ENCODE measurements at places on chromosomes 2 and 18.

- no peak for DNase-seq
Measured at GRCh38 chr2:106094131-106094841, 99.8 kb downstream of the UXS1 start.

DNA sequence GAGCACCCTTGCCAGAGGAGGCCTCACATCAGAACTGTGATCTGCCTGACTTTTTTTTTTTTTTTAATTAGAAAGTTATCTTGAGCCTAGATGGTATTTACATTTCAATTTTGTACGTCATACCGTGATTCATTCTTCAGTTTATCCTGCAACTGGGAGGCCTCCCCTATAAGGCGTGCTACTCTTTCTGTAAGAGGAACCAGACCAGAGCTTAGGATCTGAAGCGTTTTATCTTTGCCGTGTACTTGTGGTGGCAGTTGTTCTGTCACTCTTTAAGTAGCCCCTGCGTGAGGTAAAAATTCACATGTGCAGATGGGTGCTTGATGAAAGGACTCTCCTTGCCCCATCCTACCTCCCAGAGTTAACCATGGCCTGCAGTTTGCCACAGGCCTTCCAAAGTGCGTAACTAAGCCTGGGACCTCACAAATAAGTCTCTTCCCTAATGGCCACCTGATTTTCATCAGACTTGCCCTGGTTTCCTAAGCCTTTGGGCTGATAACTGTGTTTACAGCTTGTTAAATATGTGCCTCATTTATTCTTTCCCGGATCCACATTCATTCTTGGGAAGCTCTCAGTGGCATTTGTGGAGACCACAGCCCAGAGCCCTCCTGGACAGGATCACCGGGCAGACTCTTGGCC, 96.0 kb downstream of the MTCL1 start:
- DNase-seq: peak; percentile 54

GRCh38 chr2:236823963-236824362, 254.3 kb downstream of the ACKR3 start:
- no peak for DNase-seq

- DNase-seq: no peak
Measured at GRCh38 chr2:121777699-121778058, 22.2 kb downstream of the TSN start.

DNA sequence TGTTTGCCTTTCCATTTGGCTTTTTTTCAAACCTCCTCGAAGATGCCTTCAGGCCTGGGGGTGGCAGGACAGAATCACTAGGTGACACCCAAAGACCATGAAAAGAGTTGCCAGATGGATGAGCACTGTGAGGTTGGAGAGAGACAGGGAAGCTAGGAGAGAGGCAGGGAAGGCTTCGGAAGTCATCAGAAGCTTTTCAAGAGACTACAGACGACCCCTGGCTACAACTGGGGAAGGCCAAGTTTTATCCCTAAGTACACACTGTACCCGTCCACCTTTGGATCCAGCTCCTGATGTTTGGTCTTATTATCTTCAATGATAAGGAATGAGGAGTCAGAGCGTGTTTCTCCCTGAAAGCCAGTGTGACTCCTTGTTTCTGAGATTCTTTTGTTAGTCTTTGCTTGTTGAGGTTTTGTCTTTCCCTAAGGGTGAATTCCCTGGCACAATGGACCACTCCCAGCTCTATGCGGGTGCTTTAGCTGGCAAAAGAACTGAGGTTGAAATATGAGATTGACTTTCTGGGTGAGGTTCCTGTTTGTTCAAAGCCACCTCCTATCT, 33.4 kb upstream of the SLC9A2 start:
- DNase-seq: no peak

DNA sequence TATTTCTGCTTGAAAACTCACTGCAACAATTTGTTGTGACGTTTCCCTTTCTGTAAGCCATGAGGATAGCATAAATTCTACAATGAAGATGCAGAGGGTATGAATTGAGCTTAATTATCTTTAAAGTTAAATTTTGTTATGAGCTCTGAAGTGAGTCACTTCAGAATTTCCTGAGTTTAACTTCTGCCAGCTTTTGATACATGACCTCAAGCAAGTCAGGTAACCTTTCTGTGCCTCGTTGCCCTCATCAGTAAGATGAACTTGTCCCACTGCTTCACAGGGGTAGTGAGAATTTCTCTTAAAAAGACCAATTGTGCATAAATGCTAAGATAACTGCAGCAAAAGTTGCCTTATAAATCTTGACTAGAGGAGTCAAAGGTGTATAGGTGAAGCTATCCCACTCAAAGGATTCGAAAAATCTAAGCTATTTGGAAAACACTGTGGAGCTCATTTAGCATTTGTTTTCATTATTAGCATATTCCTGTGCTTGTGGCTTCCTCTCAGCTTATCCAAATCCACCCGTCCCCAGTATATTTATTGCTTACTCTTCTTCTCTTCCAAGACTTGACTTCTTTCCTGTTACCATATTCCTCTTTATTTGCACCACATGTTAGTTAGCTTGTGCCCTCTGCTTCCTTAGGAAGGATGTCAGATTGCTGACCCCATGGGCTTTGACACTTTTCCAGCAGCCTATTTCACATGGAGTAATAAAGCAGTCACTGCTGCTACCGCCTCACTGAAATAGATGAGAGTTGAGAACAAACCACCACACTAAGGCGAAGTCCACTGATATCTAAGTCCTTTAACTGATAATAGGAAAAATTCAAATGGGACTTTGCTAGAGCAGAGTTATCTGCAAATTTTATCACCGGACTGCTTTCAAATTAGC, 428.6 kb downstream of the ERBB4 start:
- no peak for DNase-seq

DNA sequence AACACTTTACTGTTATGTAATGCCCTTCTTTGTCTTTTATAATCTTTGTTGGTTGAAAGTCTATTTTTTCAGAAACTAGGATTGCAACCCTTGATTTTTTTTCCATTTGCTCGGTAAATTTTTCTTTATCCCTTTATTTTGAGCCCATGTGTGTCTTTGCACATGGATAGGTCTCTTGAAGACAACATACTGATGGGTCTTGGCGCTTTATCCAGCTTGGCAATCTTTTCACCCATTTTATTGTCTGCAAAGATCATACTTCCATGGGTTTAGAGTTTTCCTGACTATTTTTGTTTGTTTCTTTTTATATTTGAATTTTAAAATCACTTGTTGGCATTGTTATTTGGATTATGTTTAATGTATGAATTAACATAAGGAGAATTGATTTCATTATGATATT, 27.0 kb downstream of the ACOXL start:
- DNase-seq: no peak

DNA sequence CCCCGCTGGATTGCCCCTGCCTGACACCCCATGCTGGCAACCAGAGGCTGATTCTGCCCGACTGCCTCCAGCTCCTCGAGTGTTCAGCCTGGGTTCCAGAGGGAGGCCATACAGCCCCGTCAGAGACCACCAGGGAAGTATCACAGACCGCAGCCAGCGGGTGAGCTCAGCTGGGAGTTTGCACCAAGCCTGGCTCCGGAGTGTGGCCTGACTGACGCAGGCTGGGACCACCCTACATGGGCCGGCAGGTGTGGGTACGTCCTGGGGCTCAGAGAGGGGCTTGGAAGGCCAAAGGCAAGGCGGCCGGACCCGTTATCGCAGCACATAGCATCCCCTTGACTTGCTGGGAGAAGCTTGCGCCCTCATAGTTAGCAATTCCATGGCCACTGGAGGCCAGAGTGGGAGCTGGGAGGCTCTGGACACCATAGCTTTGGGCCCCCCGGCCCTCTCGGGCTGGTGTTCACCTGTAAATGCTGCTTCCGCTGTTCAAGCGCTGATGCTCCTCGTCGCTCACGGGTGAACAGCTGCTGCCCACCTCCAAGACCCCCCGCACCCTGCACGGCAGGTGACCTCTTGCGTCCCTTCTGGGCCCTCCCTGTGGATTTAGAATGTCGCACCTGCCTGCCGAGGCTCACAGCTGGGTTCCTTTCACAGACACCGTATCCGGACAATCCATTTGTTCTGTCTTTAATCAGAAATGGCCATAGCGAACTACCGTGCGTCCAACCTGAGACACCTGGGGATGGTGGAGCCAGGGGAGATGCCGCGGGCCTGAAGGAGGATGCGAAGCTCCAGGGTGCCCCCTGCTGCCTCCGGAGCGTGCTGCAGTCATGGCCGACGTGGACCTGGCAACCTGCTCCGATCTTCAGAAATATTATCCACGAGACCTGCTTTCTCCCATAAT, 31.2 kb upstream of the SLC66A3 start:
- DNase-seq: peak; percentile 86

- no peak for DNase-seq
Measured at GRCh38 chr2:21543630-21544029, 419.9 kb downstream of the TDRD15 start.

GRCh38 chr2:177245010-177245422, 19.5 kb downstream of the NFE2L2 start:
- DNase-seq: peak; percentile 70

GRCh38 chr18:62979176-62979575, 263.8 kb downstream of the PHLPP1 start:
- DNase-seq: peak; percentile 24

- peak; percentile 25 for DNase-seq
Measured at GRCh38 chr2:197828464-197829135, 24.2 kb downstream of the PLCL1 start.

DNA sequence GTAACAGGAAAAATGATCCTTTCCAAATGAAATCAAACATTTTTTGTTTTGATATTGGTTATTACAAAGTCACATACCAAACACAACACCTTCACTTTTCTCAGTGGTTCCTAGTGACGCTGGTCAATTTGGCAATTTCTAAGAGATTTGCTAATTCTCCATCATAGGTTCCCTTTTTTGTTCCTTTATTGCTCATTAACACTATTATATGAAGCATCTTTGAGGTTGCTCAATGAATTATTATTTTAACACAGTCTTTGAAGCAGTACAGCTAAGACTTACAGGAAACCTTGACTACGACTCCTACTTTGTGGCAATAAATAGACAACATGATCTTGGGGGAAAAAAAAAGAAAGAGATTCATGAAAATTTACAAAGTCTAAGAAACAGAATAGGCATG, 152.2 kb upstream of the VRK2 start:
- DNase-seq: no peak

DNA sequence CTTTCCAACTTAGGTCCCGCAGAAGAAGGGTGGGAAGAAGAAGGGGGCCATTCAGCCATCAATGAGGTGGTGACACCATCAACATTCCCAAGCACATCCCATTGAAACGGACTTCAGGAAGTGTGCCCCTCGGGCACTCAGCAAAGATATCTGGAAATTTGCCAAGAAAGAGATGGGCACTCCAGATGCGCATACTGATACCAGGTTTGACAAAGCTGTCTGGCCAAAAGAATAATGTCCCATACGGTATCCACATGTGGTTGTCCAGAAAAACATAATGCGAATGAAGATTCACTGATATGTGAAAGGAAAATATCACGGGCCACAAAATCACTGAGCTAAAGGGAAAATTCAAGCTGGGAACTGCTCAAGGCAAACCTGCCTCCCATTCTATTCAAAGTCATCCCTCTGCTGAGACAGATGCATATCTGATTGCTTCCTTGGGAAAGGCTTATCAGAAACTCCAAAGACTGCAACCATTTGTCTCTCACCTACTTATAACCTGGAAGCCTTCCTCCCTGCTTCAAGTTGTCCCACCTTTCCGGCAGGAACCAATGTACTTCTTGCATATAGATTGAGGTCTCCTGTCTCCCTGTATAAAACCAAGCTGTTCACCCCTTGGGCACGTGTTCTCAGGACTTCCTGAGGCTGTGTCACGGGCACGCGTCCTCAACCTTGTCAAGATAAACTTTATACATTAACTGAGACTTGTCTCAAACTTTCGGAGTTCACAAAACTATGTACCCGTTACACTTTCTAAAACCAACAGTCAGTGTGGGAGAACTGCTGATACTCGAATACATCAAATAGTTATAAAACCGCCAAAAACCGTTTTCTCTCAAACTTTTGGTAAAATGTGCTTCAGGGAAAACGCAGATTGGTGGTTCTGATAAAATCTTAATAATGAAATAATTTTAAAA, 1.3 kb upstream of the PDK1 start:
- DNase-seq: no peak

- no peak for DNase-seq
Measured at GRCh38 chr2:234446404-234447076, 50.3 kb downstream of the ARL4C start.

GRCh38 chr2:165647409-165647808, 146.6 kb downstream of the GALNT3 start:
- no peak for DNase-seq

GRCh38 chr2:51065276-51065675, 33.3 kb upstream of the NRXN1 start:
- no peak for DNase-seq

DNA sequence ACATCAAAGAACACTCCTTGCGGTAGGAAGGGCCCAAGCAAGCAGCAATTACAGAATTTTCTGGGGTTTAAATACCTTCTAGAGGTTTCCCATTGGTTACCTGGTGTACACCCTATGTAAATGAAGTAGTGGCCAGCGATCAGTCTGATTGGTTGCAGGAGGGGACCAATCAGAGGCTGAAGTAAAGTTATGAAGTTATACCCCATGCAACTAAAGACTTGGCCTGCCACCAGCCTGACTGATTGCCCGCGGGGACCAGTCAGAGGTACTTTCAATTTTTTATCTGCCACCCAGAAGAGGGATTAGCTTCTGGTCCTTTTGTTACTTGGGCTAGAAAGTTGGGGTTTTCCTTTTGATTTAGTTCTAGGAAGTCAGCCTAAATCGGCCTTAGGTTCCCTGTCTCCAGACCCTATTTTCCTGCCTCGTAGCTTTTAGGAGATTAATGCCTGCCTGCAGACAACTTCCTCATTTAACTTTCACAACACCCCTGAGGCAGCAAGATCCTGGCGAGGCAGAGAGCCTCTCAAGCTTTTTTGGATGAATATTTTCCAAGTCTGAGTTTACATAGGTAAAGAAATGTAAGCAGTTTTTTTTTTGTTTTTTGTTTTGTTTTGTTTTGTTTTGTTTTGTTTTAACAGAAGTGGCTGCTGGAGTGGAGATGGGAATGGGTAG, 1.5 kb upstream of the DGUOK start:
- DNase-seq: no peak

DNA sequence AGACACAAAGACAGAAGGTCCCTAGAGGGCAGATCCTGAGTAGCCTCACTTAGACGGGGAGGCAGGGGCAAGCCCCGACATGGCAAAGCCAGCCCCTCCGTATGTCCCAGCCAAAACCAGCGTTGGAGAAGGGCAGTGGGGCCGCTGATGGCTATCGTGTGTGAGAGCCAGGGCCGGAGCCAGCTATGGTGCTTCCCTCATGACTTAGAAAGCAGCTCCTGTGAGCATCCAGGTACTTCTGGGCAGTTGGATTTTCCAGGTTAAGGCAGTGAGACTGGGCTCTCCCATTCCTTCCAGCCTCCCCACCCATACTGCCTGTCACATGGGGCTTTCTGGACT, 31.2 kb upstream of the ROCK2 start:
- no peak for DNase-seq

GRCh38 chr2:105328281-105329196, 996 bp downstream of the TGFBRAP1 start:
- no peak for DNase-seq
